ENCODE measurements at places on chromosomes 13 and 19.

DNA sequence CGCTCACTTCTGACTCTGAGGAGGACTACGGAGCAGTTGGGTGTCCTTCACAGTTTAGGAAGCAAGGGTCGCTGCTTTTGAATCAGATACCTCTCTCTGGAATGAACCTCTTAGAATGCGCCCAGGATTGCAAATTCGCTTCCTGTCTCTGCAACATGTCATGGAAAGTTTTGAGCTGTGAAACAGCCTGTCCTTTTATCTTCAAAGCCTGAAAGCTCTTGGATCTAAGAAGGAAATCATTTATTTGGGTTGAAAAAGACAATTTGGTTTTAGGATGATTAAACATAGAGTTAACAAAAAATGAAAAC, 134.1 kb downstream of the KATNAL1 start:
- H3K36me3 ChIP-seq = no peaks in the 10 kb centered on the region
- H3K4me3 ChIP-seq = no peak overlapping the region
- no peak for DNase-seq

GRCh38 chr13:88376760-88377388, 705.7 kb downstream of the SLITRK5 start:
- DNase-seq = no peak
- H3K4me3 ChIP-seq = no peak overlapping the region
- H3K27me3 ChIP-seq = no peaks in the 10 kb centered on the region
- no peaks in the 10 kb centered on the region for H3K4me1 ChIP-seq
- no peak overlapping the region for H3K27ac ChIP-seq

DNA sequence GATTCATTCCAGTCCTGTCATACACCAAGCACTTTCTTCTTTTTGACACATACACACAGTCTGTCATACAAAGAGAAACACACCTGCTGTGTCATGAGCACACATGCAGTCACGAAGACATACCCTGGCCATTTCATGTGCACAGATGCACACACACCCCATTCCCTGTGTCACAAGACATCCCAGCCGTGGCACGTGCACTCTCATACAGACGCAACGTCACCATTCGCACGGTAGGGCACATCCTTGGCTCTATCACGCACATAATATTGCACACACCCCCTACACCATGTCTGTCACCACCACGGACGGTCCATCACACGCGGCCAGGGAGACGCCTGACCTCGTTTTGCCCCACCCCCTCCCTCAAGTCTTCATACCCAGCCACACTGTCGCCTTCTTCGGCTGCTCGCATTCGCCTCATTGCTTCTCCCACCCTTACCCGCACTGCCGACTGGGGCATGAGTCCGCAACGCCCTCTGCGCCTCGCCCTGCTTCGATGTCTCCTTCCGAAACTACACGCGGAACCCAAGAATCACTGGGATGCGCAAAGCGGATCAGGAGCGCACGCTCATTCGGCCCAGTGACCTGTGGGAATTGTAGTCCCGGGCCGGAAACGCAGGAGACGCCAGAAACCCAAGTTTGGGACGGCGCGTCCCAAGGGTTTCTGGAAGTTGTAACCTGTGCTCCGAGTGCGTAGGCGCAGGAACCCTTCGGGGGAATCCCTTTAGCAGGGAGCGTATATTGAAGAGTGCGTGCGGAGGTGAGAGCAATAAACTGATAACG, 6.8 kb upstream of the ZNF283 start:
- peaks cover 18% of the 10 kb centered on the region for H3K27me3 ChIP-seq
- H3K4me1 ChIP-seq = peaks cover 8% of the 10 kb centered on the region
- peak overlapping the region; percentile 80 for H3K4me3 ChIP-seq
- H3K27ac ChIP-seq = peak overlapping the region; percentile 31
- peak; percentile 20 for DNase-seq
- H3K36me3 ChIP-seq = peaks cover 7% of the 10 kb centered on the region

- H3K4me1 ChIP-seq = no peaks in the 10 kb centered on the region
- H3K27ac ChIP-seq = no peak overlapping the region
- H3K36me3 ChIP-seq = no peaks in the 10 kb centered on the region
- no peak overlapping the region for H3K4me3 ChIP-seq
Measured at GRCh38 chr13:109610517-109610916, 175.9 kb downstream of the IRS2 start.

GRCh38 chr19:38034492-38034860, 127.5 kb downstream of the SIPA1L3 start:
- H3K4me1 ChIP-seq = no peaks in the 10 kb centered on the region
- no peak overlapping the region for H3K4me3 ChIP-seq
- no peak overlapping the region for H3K27ac ChIP-seq
- peaks cover 4% of the 10 kb centered on the region for H3K36me3 ChIP-seq
- H3K27me3 ChIP-seq = no peaks in the 10 kb centered on the region

DNA sequence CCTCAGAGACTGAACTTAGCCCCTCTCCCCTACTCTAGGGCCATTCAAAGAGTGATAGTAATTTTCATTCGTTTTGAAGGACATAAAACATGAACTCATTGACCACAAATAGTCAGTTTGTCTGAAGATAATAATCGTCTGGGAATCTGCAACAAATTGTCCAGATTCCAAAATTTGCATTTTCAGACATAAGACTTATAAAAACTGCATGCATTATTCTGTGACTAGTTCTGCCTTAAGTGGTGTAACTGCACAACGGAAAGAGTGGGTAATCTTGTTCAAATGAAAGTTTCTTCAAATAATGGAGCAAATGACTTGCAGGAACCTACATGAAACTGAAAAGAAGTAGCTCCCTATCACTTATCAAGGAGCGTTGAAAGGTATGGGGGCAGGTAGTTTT, 8.4 kb downstream of the CSNK1A1L start:
- no peak overlapping the region for H3K4me3 ChIP-seq
- no peak overlapping the region for H3K27ac ChIP-seq
- no peaks in the 10 kb centered on the region for H3K36me3 ChIP-seq

DNA sequence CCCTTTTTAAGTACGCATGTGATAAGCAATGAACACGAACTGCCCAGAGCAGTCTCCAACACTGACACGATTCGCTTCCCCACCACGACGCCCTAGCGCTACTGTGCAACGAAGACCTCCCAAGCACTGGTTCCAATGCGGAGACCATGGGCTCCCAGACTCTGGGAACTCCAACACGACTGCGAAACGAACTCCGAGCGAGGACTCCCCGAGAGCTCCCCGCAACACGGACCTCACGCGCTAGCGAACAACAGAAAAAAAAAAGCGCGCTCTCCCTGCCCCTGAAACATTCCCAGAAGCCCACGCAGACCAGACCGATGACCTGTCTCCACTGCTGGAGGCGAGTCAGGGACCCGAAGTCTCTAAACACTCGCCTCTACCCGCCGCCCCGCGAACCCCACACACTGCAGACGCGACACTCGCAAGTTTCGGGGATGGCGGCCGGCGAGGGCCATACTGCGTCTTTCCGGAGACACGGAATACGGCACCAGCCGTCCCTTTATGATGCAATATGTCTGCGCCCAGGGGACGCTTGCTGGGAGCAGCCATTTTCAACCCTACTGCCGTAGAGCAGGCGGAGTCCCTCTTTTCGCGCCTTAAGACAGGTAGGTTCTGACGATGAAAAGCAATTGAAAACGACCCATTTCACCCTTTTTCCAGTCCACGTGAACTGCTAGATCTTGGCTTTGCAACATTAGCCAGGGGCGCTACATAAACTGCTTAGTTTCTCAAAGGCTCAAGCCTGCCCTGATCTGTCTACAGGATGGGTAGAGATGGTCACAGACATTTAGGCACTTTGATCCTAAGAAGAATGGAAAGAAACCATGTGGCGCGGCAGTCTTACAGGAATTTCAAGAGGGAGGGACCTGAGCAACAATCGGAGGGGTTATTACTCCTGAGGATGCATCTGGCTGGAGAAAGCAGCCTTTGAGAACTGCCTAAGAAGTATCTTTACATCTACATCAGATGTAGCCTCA, at the start of gene ZNF577:
ZNF577 (minus strand) TSS at position 430 of the 977 bp plus-strand sequence. CDS start 7,569 bp downstream, outside the sequence.
- H3K27ac ChIP-seq = no peak within 1 kb of the TSS
- no peak for DNase-seq
- no peaks in the 10 kb centered on the region for H3K4me1 ChIP-seq
- peaks cover 71% of the 10 kb centered on the region for H3K36me3 ChIP-seq
- H3K27me3 ChIP-seq = no peaks in the 10 kb centered on the region

DNA sequence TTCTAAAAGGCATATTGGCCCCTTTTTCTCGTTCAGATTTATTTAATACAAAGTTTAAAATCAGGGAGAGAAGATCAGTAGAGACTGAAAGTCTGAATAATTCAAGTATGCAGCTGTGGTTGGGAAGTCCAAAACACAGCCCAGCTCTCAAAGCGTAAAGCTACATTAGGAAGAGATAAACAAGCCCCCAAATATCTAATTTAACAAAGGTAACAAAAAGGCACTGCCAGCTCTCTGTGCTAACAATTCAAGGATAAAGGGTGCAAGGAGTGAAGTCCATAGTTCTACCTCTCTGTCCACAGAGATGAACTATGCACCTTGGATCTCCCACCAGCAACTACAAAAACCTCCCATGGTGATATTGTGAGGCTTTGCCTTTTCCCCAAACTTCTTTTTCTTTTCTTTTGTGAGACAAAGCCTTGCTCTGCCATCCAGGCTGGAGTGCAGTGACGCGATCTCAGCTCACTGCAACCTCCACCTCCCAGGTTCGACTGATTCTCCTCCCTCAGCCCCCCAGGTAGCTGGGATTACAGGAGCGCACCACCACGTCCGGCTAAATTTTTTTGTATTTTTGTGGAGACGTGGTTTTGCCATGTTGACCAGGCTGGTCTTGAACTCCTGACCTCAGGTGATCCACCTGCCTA, 104.4 kb downstream of the LHFPL6 start:
- no peak overlapping the region for H3K27ac ChIP-seq
- H3K4me1 ChIP-seq = no peaks in the 10 kb centered on the region
- H3K27me3 ChIP-seq = no peaks in the 10 kb centered on the region

- peak overlapping the region; percentile 57 for H3K27ac ChIP-seq
- H3K27me3 ChIP-seq = peaks cover 36% of the 10 kb centered on the region
- peak overlapping the region; percentile 58 for H3K4me3 ChIP-seq
- H3K36me3 ChIP-seq = peaks cover 4% of the 10 kb centered on the region
Measured at GRCh38 chr19:55082020-55082851, 6.6 kb downstream of the EPS8L1 start.

DNA sequence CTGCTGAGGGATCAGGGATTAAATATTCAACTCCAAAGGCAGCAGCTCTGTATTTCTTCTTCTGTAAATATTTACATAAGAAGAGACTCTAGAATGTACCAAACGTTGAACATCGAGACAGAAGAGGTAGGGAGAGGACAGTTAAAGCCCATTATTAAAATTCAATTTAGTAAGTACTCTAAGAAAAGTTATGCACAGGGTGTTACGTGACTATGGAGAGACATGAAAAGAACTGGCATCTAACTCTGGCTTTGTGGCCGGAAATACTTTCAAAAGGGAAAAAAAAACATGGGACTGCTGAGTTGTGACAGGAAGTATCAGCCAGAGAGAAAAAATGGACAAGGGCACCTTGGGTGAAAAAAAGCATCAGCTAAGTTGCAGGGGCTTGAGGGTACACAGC, 36.7 kb downstream of the LNX2 start:
- peaks cover 22% of the 10 kb centered on the region for H3K4me1 ChIP-seq
- no peaks in the 10 kb centered on the region for H3K27me3 ChIP-seq
- H3K27ac ChIP-seq = peak overlapping the region; percentile 38
- peaks cover 10% of the 10 kb centered on the region for H3K36me3 ChIP-seq
- H3K4me3 ChIP-seq = peak overlapping the region; percentile 31

- no peak overlapping the region for H3K27ac ChIP-seq
- DNase-seq = no peak
- H3K36me3 ChIP-seq = no peaks in the 10 kb centered on the region
- no peaks in the 10 kb centered on the region for H3K27me3 ChIP-seq
- H3K4me1 ChIP-seq = no peaks in the 10 kb centered on the region
Measured at GRCh38 chr13:59346999-59347723, 816.6 kb downstream of the DIAPH3 start.

DNA sequence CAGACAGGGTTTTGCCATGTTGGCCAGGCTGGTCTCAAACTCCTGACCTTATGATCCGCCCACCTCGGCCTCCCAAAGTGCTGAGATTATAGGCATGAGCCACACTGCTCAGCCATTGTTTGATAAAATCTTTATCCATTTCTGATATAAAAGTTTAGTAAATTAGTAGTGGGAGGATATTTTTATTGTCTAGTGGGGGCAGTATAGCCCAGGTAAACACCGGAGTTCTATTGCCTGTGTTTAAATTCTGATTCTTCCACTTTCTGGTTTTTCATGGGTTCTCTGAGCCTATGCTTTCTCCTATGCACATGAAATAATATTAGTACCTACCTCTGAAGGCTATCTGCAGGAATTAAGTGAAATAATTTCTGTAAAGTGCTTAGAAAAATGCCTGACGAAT, 20.1 kb upstream of the ARHGEF18 start:
- peaks cover 2% of the 10 kb centered on the region for H3K27me3 ChIP-seq
- H3K36me3 ChIP-seq = no peaks in the 10 kb centered on the region
- no peak overlapping the region for H3K27ac ChIP-seq
- DNase-seq = no peak
- H3K4me1 ChIP-seq = no peaks in the 10 kb centered on the region
- H3K4me3 ChIP-seq = no peak overlapping the region

- no peaks in the 10 kb centered on the region for H3K27me3 ChIP-seq
- no peak overlapping the region for H3K27ac ChIP-seq
- no peak for DNase-seq
- H3K4me3 ChIP-seq = no peak overlapping the region
- H3K36me3 ChIP-seq = no peaks in the 10 kb centered on the region
Measured at GRCh38 chr13:105937451-105937850, 598.0 kb downstream of the EFNB2 start.

DNA sequence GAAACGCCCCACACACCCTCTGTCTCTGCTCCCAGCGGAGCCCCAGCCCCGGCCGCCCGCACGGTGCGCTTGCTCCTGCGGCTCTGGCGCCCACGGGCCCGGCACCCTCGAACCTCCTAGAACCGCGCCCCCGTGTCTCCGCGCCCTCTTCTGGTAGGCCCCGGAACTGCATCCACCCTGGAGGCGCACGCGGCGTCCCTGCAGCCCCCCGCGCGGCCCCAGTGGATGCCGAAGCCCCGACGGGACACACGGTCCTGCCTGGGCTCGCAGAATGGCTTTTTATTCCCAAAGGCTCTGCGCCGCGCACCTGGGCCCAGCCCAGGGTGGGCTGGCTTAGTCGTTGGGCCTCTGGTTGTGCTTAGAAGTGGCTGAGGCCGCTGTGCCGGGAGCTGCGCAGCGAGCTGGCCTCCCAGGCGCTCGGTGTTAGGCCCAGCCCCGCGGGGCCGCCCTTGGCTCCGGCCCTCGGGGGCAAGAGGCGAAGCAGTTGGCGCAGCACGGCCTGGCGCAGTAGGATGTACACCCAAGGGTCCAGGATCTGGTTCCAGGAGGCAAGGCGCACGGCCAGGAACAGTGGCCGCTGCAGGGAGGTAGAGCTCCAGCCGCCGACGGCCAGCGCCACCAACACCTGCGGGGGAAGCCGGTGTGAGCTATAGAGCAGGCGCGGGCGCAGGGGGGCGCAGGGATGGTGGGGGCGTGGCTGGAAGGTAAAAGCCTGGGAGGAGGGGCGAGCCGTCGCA, 2.8 kb downstream of the PTGER1 start:
- H3K4me3 ChIP-seq = no peak overlapping the region
- no peak overlapping the region for H3K27ac ChIP-seq
- H3K4me1 ChIP-seq = peaks cover 21% of the 10 kb centered on the region
- peaks cover 29% of the 10 kb centered on the region for H3K36me3 ChIP-seq
- peaks cover 17% of the 10 kb centered on the region for H3K27me3 ChIP-seq

DNA sequence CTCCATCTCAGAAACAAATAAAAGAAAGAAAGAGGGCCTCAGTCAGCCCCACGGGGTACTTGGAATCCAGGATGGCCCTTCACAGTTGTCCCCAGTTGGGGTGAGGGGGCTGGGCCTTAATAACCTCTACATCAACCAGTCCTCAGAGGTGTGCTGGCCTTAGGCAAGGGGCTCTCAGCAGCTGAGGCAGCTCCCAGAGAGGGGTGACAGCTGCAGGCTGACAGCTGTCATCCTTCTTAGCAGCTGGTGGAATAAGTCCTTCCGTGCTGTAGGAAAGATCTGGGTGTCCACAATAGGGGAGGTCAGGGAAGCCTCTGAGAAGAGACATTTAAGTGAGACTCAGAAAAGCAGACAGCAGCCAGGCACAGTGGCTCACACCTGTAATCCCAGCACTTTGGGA, 7.4 kb downstream of the BCAM start:
- no peaks in the 10 kb centered on the region for H3K36me3 ChIP-seq
- DNase-seq = no peak
- no peak overlapping the region for H3K4me3 ChIP-seq
- H3K4me1 ChIP-seq = no peaks in the 10 kb centered on the region
- H3K27me3 ChIP-seq = no peaks in the 10 kb centered on the region
